ENCODE measurements at places on chromosomes 4 and X.

- DNase-seq = no peak
Measured at GRCh38 chr4:1210971-1211370, 38.0 kb downstream of the CTBP1 start.

DNA sequence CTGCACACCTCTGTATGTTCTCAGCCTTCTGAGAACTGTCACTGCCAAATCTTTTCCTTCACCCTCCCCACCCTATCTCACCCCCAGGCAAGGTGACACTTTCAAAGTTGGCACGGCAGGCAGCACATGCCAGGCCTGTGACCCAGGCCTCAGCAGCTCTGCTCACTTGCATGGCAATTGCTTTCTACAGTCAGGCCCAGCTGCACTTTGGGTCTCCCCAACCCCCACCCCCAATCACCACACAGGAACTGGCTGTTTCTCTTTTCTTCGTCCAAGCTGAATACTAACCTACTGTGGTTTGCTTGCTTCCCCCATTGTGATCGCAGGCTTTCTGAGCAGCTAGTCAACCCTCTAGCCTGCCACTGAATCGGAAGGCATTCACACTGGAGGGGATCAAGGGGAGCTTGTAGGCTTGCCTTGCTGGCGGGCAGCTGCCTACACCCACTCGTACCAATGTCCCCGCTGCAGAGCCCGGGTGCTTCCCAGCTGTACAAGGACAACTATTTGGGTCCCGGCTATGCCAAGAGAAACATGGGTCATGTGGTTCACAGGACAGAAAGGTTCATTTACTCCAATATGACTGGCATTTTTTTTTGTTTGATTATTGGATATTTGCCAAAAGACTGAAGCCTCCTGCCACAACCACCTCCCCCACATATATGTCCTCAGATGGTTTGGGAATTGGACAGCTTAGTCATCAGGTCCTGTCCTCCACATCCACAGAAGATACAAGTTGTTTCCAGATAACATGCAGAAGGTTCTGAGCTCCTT, 28.1 kb downstream of the SLC25A43 start:
- DNase-seq = no peak

- no peak for DNase-seq
Measured at GRCh38 chr4:71377561-71377960, 38.7 kb downstream of the SLC4A4 start.

DNA sequence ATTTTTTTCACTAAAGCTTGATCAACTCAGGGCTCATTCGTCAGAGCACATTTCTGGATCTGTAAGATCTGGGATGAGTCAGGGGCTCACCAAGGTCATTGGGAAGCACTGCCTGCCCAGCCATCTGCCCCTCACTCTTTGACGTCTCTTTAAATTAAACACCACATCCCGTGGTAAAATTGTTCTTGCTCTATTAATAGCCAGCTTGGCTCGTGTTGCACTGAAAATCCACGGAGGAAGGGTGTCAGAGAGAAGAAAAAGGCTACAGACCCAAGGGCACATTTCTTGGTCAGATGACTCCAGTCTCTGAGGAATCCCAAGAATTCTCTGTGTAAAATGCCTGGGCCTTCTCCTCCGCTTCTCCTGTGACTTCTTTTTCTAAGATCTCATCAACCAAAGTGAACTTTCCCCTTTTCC, 45.7 kb upstream of the GATB start:
- no peak for DNase-seq

DNA sequence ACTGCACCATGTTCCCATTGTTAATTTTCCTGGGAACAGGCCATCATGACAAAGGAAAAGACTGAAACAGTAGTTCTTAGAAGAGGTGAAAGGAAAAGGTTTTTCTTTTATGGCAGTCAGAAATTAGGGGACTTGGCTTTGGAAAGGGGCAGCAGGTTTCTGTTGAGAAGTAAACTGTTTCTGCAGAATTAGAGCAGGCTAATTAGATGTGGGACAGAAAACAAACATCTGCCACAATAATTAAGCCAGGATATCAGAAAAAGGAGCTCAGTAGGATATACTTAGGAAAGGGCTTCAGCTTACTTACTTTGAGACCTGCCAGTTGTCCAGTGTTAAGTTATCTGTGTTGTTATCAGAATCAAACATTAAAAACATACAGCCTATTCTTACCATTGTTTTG, 36.7 kb upstream of the STPG2 start:
- no peak for DNase-seq

DNA sequence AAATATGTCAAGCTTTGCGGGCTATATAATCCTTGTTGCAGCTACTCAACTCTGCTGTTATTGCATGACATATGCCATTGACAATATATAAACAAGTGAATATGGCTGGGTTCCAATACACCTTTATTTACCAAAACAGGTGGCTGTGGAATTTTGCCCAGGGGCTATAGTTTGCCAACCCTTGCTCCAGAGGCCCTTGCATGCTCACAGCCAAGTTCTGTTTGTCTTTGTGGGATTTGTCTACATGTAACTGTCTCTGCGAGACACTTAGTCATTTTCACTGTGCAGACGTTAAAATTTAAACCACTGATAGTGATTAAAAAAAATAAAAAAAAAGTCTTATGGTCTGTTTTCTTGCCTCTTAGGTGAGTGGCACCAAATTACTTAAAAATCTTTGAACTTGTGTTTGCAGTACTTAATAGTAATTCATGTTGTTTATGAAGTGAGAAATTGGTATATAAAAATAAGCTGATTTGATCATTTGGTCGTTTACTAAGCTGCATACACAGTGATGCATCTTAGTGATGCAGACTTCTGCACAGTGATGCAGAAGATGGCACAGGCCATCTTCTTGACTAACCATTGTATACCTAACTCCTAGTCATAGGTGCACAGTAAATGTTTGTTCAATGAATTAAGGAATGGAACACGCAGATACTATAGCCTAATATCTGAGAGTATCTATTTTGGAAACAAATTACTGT, 170.9 kb downstream of the FRMPD4 start:
- DNase-seq = no peak

DNA sequence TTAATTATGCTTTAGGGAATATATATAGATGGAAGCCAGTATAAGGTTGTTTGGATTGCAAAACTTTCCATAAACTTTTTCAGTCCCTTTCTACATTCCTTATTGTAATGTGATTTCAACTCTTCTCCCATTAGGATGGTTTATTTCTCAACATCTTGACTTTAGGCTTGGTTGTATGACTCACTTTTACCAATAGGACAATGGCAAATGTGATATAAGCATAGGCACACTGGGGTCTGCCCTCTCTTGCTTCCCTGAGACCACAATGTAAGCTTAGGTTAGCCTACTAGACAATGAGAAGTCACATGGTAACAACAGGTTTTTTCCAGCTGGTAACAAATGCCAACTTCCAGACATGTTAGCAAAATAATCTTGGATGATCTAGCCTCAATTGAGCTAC, 163.3 kb upstream of the RBPJ start:
- DNase-seq = no peak

DNA sequence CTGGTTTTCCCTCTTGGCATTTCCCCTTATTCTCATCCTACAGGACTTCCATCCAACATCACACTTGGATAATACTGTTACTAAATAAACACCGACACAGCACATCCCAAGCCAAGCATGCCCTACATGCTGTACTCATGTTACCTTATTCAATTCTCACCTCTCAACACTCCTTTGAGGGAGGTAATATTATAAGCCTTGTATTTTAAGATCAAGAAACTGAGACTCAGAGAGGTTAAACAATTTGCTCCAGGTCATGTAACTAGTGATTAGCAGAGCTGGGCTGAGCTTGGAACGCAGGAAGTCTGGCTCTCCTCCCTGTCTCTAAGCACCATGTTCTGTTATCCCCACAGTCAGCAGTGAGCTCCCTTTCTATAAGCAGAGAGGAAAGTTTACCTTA, 333.6 kb upstream of the IGFBP7 start:
- DNase-seq = no peak

- no peak for DNase-seq
Measured at GRCh38 chr4:102076622-102077021, 268.7 kb downstream of the SLC39A8 start.

All from NCI-H2107 (cell line).